CD8-positive, alpha-beta memory T cell (primary cell): ENCODE measurements at places on chromosomes 3 and 15. TPM values are rescaled to one million over a fixed set of nuclear protein-coding genes. Genes with fewer than 3 reads are reported as not detected.

DNA sequence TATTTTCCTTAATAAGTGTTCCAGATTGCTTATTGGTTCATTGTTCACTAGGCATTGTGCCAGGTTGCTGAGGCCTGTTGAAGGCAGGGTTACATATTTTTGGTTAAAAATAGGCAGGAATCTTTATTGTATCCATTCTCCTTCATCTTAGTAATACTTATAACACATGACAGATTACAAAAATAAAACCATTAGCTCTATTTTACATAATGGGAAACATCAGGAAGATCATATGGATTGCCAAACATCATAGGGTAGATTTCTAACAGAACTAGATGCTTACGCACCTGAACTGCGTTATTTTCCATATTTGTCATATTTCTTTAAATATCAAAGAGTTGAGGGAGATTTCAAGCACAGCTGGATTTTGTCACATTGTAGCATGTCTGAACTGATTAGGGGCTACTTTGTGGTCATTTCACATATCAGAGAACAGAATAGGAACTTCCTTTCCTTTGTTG is 462.9 kb upstream of the SGO1 start:
- no peaks in the 10 kb centered on the region for H3K4me1 ChIP-seq
- no peaks in the 10 kb centered on the region for H3K27me3 ChIP-seq
- no peak overlapping the region for H3K27ac ChIP-seq
- no peak overlapping the region for H3K4me3 ChIP-seq
- no peak for DNase-seq
- no peaks in the 10 kb centered on the region for H3K36me3 ChIP-seq

DNA sequence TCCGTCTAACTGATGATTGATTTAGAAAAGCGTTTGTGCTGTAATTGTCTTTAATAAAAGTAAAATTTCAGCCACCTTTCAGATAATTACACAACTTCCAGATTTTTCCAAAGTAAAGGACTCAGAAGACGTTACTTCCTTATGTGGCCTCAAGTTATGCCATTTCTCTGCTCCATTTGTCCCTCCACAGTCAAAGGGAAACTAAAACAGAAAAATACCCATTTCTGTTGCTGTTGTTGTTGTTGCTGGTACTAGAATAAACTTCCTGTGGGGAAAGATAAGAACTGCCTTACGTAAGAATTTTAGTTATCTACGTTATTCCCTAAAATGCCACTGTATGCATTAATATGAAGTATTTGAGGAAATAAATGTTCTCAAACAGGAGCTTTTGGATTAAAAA is 153.9 kb downstream of the P3H2 start:
- H3K36me3 ChIP-seq = no peaks in the 10 kb centered on the region
- no peak overlapping the region for H3K4me3 ChIP-seq
- DNase-seq = no peak
- no peaks in the 10 kb centered on the region for H3K4me1 ChIP-seq
- H3K27me3 ChIP-seq = no peaks in the 10 kb centered on the region

- H3K36me3 ChIP-seq = no peaks in the 10 kb centered on the region
- H3K27me3 ChIP-seq = no peaks in the 10 kb centered on the region
- H3K27ac ChIP-seq = no peak overlapping the region
- H3K4me1 ChIP-seq = no peaks in the 10 kb centered on the region
Observed at GRCh38 chr3:12392101-12392878, 92.0 kb upstream of the TSEN2 start.

ZBBX gene
- total RNA-seq = not detected

GRCh38 chr3:111412656-111413055 is 129.3 kb upstream of the CD96 start:
- H3K27me3 ChIP-seq = no peaks in the 10 kb centered on the region
- no peak overlapping the region for H3K4me3 ChIP-seq
- H3K36me3 ChIP-seq = no peaks in the 10 kb centered on the region

SLCO2A1 gene
- total RNA-seq = not detected

DNA sequence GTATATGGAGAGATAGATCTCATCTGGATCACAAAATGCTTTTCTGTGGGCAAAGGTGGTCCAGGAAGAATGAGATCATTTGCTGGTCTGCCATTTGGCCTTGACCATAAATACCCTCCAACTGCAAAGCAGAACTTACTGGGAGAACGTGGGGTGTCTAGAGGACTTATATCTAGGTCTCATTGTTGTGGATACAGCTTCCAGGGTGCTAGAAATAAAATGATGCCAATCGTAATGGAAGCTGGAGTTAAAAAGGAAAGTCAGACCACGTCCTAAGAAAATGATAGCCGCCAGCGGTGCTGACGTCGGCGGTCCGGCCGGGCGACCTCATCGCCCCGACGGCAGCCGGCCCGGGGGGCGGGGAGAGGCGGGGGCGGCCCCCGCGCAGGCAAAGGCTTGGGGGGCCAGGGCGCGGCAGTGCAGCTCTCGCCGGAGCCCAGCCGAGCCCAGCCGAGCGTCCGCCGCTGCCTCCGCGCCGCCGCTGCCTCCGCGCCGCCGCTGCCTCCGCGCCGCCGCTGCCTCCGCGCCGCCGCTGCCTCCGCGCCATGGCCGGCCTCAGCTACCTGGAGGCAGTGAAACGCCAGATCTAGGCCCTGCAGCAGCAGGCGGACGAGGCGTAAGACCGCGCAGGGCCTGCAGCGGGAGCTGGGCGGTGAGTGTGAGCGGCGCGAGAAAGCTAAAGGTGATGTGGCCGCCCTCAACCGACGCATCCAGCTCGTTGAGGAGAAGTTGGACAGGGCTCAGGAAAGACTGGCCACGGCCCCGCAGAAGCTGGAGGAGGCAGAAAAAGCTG is 89.5 kb downstream of the EOMES start:
- no peaks in the 10 kb centered on the region for H3K27me3 ChIP-seq
- peaks cover 13% of the 10 kb centered on the region for H3K4me1 ChIP-seq
- peak; percentile 46 for DNase-seq
- no peaks in the 10 kb centered on the region for H3K36me3 ChIP-seq
- H3K27ac ChIP-seq = peak overlapping the region; percentile 78

TTC21A gene
- total RNA-seq = 0.80 TPM

- no peaks in the 10 kb centered on the region for H3K4me1 ChIP-seq
- no peaks in the 10 kb centered on the region for H3K27me3 ChIP-seq
- peaks cover 23% of the 10 kb centered on the region for H3K36me3 ChIP-seq
- H3K4me3 ChIP-seq = no peak overlapping the region
- no peak for DNase-seq
Observed at GRCh38 chr3:14454639-14455310, 52.4 kb downstream of the SLC6A6 start.

HAPLN3 gene
- 32.3 TPM for total RNA-seq

FAM81A gene
- 0.97 TPM for total RNA-seq

DNA sequence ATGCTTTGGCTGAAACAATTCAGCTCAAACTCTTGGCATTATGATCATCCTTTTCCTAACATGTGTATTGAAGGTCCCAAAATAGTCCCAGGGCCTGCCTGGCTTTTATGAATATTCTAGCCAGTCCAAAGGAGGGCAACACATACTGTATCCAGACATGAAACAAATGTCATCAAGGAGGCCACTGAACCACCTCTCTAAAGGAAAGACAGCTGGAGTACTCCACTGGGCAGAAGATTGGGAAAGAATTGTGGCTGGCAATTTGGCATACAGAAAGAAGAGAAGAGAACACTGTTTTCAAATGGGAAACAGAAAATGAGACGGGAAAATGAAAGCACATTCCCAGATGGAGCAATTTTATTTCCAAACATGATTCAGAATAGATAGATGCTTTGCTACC is 80.6 kb downstream of the NCEH1 start:
- H3K4me3 ChIP-seq = no peak overlapping the region
- no peaks in the 10 kb centered on the region for H3K27me3 ChIP-seq
- H3K36me3 ChIP-seq = no peaks in the 10 kb centered on the region
- H3K4me1 ChIP-seq = no peaks in the 10 kb centered on the region

GRCh38 chr3:12342151-12342550 is 53.3 kb downstream of the PPARG start:
- DNase-seq = no peak
- no peaks in the 10 kb centered on the region for H3K36me3 ChIP-seq
- no peaks in the 10 kb centered on the region for H3K4me1 ChIP-seq
- no peak overlapping the region for H3K27ac ChIP-seq
- H3K27me3 ChIP-seq = no peaks in the 10 kb centered on the region
- H3K4me3 ChIP-seq = no peak overlapping the region

- H3K4me3 ChIP-seq = no peak overlapping the region
- H3K4me1 ChIP-seq = no peaks in the 10 kb centered on the region
- H3K27ac ChIP-seq = no peak overlapping the region
- DNase-seq = no peak
- no peaks in the 10 kb centered on the region for H3K27me3 ChIP-seq
Observed at GRCh38 chr3:179107617-179108016, 36.0 kb upstream of the ZMAT3 start.

DNA sequence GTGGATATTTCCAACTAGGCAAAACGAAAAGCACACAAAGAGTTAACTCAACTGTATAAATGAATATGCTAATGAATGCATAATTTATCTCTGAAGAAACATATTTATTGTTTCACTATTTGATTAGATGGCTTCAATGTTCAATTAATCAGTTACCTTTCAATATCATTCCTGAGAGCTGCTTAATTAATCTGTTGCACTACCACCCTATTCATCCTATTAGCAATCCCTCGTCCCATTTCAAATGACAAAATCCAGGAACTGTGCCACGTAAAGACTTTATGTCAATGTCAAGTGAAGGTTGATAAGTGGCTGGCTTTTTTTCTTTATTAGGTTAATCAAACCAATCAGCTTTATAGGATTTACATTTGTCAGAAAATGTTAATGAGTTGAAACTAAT is 82.7 kb downstream of the ALCAM start:
- H3K27me3 ChIP-seq = no peaks in the 10 kb centered on the region
- no peak overlapping the region for H3K4me3 ChIP-seq
- no peak overlapping the region for H3K27ac ChIP-seq
- DNase-seq = no peak
- H3K4me1 ChIP-seq = no peaks in the 10 kb centered on the region

DNA sequence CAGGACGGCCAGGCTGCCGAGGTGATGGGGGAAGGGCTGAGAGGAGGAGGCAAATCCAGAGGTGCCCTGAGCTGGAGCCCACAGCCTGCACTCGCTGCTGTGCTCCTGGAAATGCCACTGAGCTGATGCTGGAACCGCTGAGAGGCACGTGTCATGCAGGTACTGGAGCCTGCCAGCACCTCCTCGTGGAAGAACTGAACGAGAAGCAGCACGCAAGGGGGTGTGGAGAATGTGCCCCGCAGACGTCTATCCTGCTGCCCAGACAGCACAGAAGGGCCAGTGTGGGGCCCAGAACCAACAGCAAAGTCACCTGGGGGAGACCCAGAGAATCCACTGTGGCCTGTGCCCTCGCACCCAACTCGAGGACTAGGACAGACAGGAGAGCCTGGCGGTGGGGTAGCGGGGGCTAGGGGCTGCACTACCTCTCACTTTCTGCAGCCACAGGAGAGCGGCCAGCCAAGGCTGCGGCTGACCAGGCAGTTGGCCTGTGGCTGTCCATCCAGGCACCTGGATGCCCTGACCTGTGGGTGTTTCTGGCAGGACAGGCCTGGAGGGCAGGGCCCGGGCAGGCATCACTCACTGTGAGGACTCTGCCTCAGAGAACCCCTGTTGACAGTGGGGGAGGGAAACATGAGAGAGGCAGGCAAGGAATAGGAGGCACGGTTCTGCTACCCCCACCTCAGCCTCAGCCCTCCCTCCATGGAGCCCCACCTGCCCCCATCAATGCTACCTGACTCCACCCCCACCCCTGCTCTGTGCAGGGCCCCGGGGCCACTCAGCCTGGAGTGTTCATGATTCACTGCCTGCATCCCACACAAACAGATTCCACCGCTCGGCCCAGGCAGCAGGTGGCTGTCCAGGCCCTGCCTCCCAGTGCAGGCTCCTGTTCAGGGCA is 213.1 kb downstream of the TBC1D2B start:
- no peak overlapping the region for H3K27ac ChIP-seq
- H3K36me3 ChIP-seq = no peaks in the 10 kb centered on the region
- H3K4me1 ChIP-seq = no peaks in the 10 kb centered on the region

DNA sequence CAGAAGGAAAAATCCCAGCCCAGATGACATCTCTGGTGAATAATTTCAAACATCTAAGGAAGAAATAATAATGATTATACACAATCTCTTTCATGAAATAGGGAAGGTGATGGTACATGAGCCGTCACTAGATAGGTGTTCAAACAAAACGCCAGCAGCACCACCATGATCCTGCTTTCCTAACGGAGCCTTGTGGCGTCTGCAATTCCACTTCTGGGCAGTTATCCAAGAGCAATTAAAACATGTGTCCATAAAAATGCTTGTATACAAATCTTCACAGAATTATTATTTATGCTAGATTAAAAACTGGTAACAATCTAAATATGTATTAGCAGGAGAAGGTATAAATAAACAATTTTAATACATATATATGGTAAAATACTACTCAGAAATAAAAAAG is 33.7 kb downstream of the RTP4 start:
- H3K4me3 ChIP-seq = no peak overlapping the region
- no peaks in the 10 kb centered on the region for H3K27me3 ChIP-seq
- no peak for DNase-seq
- no peak overlapping the region for H3K27ac ChIP-seq
- H3K36me3 ChIP-seq = no peaks in the 10 kb centered on the region

RTP3 gene
- total RNA-seq = not detected

ZNF717 gene
- total RNA-seq = 7.3 TPM

DNA sequence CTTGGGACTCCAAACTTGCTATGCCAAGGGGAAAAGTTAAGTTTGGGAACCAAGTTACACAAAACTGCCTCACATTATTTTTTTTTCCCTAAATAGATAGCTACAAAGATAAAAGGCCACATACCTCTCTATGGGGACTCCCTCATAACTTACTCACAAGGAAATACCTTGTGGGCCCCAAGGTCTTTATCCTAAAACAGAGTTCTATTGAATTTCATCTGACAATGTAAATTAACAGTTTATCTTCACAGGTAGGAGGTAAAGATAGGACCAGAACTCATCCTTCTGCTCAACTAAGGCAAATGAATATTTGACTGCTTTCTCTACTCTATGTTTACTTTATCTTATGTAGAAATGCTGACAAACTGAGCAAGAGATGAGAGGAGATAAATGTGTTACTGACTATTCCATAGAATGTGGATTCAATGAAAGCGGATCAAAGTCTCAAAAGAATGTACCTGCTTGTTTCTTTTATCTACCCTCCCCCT is 1278.0 kb downstream of the OTOL1 start:
- no peaks in the 10 kb centered on the region for H3K4me1 ChIP-seq
- DNase-seq = no peak
- no peaks in the 10 kb centered on the region for H3K36me3 ChIP-seq
- H3K27ac ChIP-seq = no peak overlapping the region
- H3K4me3 ChIP-seq = no peak overlapping the region

PIGZ gene
- 0.49 TPM for total RNA-seq

SCAANT1 gene
- total RNA-seq = not detected

DNA sequence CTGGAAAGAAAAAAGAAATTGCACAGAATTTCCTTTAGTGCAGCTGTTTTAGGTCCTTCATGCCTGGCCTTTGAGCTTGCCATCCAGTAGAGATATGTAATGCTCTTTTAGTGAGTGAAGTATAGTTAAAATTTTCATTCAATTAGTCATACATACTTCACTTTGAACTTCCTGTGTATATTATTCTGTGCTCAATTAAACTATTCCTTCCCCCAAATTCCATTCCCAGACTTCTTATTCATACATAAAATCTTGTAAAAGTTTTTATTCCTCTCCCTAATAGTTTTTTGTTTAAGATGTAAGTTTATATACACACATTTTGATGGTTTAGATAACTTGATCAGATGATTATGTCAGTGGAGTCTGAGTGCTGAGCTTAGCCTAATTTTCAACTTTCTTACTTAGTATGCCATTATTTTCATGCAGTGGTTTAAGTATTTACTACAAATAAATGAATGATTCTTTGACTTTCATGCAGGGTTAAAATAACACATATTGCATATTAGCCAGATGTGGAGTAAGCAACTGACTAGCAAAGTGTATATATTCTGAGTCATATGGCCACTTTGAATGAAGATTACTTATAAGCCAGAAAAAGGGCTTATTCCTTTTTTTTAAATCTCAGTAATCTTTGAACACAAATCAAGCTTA is 42.5 kb upstream of the ABHD10 start:
- no peak for DNase-seq
- H3K36me3 ChIP-seq = no peaks in the 10 kb centered on the region
- H3K4me1 ChIP-seq = no peaks in the 10 kb centered on the region

C3orf49 gene
- not detected for total RNA-seq
